ENCODE measurements at places on chromosomes 6 and 20.

DNA sequence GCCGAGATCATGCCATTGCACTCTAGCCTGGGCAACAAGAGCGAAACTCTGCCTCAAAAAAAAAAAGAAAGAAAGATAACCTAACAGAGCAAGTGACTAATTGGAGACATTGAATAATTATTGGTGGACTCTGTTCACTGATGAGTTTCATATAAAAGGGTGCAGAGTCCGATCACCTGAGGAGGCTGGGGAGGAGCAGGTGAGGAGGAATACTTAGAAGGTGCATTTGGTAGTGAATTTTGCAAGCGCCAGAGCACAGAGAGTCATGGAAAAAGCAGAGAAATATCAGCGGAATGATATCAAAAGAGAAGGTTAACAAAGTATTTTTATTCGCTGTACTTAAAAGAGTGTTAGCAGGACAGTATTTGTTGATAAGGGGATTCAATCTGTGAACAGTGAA, 44.4 kb downstream of the CD2AP start:
- DNase-seq: no peak

DNA sequence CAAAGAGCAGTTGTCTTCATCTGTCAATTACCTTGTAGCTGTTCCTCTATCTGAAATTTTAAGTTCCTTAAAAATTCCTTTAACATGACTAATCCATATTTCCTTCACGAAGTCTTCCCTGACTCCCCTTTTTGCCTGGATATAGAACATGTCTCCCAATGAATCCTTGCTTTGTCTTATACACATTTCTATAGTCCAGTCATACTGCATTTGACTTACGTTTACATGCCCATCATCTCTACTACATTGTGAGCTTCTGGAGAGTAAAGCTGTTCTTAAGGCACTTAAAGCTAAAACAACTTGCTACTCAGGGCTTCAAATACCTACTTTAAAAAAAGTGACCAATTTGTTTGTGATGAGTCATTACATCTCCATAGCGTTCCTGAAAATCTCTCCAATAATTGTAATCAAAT, 4.9 kb downstream of the REV3L start:
- DNase-seq: no peak

DNA sequence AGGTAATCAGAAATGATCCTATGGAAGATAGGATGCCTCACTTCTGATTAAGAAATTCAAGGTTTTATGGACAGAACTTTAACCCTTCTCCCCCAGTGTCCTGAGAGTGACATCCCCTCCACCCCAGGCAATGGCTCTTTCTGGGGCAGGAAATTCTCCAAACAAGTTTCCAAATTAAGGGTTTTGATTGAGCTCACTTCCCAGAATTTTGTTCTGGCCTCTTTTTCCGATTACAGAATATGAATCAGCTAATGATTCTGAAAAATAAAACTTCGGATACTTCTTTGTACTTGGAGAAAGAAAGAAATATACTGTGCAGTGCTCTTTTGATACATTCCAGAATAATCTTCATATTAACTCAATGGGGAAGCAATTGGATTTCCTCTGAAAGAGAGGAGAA, 32.8 kb upstream of the TASP1 start:
- no peak for DNase-seq

DNA sequence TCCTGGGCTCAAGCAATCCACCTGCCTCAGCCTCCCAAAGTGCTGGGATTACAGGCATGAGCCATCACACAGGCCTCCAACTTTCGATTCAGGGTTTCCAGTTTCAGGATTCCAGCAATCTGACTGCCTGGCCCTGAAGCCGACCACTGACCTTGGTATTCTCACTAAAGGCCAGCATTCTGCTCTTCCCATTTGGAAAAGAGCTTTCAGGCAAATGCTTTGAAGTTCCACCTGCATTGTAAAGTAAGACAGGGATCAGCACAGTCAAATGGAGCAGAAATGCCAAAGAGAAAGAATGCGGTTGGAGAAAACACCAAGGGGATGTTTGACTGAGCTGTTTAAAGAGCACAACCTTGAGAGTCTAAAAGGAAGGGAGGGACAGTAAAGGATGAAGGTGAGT, 117.0 kb upstream of the CEP85L start:
- no peak for DNase-seq

- no peak for DNase-seq
Observed at GRCh38 chr6:99609905-99610489, 3.4 kb downstream of the PRDM13 start.

DNA sequence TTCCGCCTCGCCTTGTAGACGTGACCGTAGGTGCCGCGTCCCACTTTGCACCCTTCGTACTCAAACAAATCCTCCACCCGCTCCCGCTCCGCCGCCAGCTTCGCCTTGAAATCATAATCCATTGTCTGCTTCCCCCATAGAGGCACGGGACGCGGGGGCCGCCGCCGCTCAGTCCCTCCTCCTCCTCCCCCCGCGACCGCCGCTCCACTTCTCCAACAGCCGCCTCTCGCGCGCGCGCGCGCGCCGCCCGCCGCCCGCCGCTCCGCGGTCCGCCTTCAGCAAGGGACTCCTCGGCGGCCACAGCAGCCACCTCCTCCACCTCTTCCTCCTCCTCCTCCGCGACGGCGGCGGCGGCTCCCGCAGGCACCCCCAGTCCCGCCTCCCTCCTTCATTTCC, 256 bp downstream of the CDK19 start:
- no peak for DNase-seq

GRCh38 chr6:124967444-124967843, 5.2 kb downstream of the RNF217 start:
- no peak for DNase-seq

All from stimulated activated CD4-positive, alpha-beta T cell treated with anti-CD3 and anti-CD28 coated beads, Interleukin-4, amount 100 ng/mL, for 48 hours (primary cell).